ENCODE measurements at places on chromosomes 5 and 9. TPM values are rescaled to one million over a fixed set of nuclear protein-coding genes. Genes with fewer than 3 reads are reported as not detected.

GRCh38 chr5:16656561-16657191, 39.9 kb upstream of the RETREG1 start:
- no peak for DNase-seq

- DNase-seq = no peak
Observed at GRCh38 chr5:53974021-53974420, 336.4 kb downstream of the ARL15 start.

The ACSL6 gene
- total RNA-seq = 2.1 TPM

GRCh38 chr5:83964271-83964670, 243.6 kb upstream of the HAPLN1 start:
- DNase-seq = no peak

DNA sequence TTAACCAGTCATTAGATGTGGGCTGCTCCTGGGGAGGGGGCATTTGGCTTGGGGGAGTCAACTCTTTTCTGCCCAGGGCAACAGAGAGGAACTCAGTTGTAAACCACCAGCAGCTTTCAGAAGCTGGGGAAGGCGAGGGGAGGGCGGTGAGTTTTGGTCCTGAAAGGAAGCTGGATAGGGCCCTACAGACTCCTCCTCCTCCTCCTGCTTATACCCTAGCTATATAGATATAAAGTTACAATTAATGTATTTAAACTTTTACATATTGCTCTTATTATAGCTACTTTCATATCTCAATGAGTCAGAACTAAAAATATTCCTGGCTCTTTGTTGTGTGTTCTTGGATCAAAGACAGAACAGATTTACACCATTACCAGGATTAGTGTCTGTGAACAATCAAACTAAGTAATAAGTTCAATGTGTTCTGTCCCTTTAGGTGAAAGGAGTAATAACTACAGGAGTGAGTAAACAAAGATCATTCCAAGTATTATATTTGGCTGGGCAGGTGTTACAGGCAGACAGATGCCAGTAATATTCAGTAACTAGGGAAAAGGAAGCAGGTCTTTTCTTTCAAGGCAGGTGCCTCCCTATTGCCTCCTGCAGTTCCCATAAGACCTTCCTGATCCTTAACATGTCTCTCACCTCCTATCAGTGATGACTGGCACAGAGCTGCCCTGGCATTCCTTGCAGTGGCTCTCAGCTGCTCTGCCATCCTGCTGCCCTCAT, 20.5 kb upstream of the VPS13A start:
- DNase-seq = no peak

The KIAA1958 gene
- total RNA-seq = 9.6 TPM

The APBA1 gene
- 3.6 TPM for total RNA-seq

GRCh38 chr5:164319161-164319560, 813.7 kb downstream of the MAT2B start:
- DNase-seq = no peak

- DNase-seq = no peak
Observed at GRCh38 chr5:172724242-172725183, 46.5 kb downstream of the DUSP1 start.

GRCh38 chr9:136381311-136381710, 7.8 kb upstream of the CARD9 start:
- no peak for DNase-seq

- no peak for DNase-seq
Observed at GRCh38 chr5:107099506-107099905, 571.2 kb downstream of the EFNA5 start.

DNA sequence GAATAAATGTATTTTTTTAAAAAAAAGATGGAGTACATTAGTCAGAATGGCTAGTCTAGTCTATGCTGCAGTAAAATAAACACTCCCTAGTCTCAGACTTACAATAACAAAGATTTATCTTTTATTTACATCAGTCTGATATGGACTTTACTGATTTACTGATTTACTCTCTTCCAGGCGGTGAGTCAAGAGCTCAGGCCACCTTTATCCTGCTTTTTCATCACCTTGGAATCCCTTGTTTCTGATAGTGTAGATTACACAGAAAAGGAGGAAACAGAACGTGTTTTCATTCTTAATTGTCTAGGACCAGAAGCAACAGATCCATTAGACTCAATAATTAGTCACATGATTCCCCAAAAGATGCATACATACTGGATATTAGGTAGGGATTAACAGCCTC, 290.1 kb upstream of the TRPC7 start:
- no peak for DNase-seq

The LHX3 gene
- not detected for total RNA-seq

The EGR1 gene
- total RNA-seq = 51.1 TPM

DNA sequence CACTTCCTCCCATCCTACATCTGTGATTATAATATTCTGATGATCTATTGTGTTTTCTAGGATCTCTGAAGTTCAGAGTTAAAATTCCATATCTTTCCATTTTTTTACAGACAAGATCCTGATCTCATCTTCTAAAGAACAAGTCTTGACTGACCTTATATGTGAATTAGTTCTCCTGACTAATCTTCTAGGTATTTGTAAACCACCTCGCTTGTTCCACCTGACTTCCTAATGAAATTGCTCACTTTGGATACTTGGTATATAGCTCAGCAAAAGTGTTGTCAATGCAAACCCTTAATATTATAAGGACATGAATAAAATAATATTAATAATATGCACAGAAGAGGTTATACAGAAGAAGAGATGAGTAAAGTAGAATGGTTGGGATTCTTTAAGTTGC, 68.2 kb upstream of the NR4A3 start:
- DNase-seq = no peak

- no peak for DNase-seq
Observed at GRCh38 chr5:38426490-38426889, 130.0 kb downstream of the LIFR start.

GRCh38 chr9:101652601-101653175, 57.9 kb upstream of the PPP3R2 start:
- no peak for DNase-seq

GRCh38 chr5:17436350-17436749, 61.7 kb upstream of the TAF11L2 start:
- no peak for DNase-seq

The PRUNE2 gene
- 15.2 TPM for total RNA-seq

The DBH gene
- not detected for total RNA-seq

The ANKRD31 gene
- 0.33 TPM for total RNA-seq

DNA sequence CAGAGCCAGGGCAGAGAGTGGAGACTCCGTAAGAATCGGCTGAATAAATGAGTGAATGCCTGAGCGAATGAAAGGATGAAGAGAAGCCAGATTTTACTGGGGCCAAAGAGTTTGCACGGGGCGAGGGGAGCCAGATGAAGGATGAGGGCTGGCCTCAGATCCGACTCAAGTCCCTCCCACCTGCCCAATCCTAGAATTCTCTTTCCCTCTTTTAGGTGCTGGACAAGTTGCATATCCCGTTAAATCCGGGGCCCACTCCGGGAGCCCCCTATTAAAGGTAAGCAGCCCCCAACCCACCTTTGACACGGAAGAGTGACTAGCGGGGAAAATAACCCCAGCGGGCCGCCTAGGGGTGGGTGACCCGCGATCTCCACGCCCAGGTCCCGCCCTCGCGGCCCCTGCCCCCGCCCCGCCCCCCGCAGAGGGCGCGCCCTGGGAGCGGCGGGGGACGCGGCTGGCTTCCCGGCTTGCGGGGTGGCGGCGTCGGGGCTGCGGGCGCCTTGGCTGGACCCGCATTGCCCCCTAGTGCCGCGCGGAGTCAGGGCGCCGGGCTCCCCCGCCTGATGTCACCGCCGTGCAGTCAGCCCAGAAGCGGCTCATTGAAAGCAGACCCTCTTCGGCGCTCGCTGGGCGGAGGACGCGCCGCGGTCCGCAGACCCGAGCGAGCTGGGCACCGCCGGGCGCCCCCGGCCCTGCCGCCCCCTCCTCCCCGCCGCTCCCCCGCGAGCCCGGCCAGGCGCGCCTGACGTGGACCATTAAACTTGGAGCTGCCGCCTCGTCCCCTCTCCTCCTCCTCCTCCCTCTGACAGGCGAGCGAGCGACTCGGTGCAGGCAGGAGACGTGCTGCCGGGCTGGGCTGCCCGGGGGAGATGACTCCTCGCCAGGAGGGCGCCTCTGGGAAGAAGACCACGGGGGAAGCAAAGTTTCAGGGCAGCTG, at the start of gene ADRA1B:
Gene ADRA1B (plus strand): TSS at position 579 of the 937 bp plus-strand sequence. CDS start 424 bp downstream, outside the sequence.
- peak; percentile 60 for DNase-seq

DNA sequence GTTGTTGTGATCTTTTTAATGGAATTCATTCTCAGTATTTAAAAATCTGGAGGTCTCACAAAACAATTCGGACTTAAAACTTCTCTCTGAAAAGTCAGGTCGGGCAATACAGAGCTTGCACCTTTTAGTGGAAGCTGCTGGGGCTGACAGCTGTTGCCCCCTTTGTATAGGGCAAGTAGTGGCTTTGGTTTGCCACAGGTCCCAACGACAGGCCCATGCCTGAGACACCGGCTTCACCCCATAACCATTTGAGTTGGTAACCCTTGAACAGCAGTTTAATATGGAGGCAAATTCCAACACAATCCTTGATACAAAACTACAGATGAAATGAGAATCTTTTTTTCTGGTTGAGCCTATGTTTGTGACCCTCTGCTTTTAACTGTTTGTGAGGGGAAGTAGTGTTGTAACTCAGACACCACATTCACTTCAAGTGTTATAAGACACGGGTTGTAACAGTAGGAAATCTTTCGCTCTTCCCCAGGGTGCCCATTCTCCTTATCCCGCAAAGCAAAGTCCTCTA, 752 bp upstream of the GLRX start:
- DNase-seq = no peak

The UGT3A2 gene
- total RNA-seq = not detected

DNA sequence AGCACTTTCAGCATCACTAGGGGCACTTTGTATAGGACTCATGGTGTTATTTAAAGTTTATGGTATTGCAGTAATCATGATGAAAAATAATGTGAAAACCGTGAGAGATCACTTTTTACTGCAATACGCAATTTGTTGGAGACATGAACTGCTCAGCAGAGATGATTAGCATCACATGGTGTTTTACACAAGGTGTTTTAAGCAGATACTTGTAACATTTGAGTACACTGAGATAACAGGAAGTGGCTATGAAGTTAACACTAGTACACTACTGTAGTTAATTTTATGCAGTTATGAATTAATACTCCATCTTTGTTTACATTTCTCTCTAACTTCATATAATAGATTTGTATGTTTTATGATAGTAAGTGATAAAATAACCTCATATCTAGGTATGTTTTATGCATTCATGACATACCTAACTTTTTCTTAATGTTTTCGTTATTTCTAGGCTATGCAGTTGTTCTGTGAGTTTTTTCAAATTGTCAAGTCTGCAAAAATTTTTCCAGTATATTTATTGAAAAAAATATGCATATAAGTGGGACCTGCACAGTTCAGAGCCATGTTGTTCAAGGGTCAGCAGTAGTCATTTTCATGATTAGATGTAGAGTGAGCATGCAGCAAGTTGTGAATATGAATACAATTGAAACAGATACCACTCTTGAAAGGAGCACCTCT, 13.0 kb downstream of the SUB1 start:
- DNase-seq = no peak

The SHC3 gene
- total RNA-seq = 6.9 TPM

The SHISAL2B gene
- total RNA-seq = 0.99 TPM

The DCANP1 gene
- total RNA-seq = not detected

GRCh38 chr9:91360551-91361290, 997 bp downstream of the AUH start:
- no peak for DNase-seq

The OSMR gene
- total RNA-seq = 22.4 TPM

GRCh38 chr9:21331676-21332402, 3.4 kb downstream of the KLHL9 start:
- no peak for DNase-seq

DNA sequence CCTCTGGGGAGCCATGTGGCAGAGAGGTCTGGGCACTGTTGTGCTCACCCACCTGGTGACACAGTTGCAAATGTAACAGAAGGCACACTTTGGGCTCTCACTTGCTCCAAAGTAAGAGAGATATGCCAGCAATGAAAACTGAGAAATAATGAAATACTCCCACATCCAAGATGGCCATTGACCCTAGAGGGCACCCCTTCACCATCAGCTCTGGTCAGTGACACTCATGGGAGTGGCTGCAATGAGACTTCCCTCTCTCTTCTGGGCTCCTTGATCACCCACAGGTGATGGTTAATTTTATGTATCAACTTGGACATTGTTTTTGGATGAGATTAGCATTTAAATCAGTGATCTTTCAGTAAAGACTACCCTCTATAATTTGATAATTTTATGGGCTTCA, 248.4 kb downstream of the CDH12 start:
- DNase-seq = no peak

GRCh38 chr9:132418726-132419363, 8.8 kb downstream of the CFAP77 start:
- DNase-seq = no peak

DNA sequence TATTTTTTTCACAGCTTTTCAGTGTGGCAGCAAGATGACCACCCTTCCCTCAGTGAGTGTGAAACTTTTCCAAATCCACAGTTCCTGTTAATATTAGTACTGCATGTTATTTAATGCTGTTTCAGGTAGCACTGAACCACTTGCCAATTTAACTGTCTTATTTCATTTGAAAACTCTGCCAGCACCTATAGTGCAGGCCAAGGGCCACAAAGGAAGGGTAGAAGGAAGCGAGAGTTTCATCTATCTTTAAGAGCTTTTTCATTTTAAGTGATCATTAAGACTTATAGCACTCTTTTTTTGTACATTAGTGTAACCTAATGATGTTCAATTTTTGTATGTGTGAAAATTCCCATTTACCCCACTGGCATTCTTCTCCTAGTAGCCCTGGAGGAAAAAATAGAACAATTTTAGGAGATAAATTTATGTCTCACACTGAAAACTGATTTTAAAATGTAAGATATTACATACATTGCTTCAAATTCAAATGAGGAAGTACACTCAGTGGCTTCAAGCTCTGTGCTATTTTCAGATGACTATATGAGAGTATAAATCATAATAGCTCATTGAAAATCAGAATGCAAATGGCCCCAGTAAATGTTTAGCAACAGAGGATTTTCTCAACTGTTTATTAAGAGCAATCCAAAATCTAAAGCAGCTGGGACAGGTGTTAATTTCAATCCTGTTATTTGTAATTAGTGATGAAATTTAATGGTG, 820.5 kb downstream of the PTPRD start:
- DNase-seq = no peak

- DNase-seq = no peak
Observed at GRCh38 chr9:102700936-102701335, 294.2 kb upstream of the CYLC2 start.

- no peak for DNase-seq
Observed at GRCh38 chr9:96858018-96858573, 3.8 kb upstream of the ZNF782 start.

The ECM2 gene
- 6.5 TPM for total RNA-seq

DNA sequence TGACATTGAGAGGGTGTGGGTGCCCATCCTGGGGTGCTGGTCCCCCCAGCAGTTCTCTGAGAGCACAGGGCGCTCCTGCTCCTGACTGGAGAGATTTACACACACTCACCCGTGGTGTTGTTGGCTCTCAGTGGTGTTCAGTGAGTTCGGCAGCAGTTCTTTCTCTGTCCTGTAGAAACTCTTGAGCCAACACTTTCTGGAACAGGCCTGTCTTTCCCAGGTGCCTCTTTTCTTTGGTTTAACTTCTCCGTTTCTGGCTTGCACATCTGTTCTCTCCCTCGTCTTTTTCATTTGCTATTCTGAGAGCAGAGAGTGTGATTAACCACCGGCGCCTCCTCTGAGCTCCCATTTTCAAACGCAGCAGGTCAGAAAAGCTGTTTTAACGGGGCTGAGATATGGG, 284.5 kb downstream of the IRX2 start:
- DNase-seq = no peak

- DNase-seq = no peak
Observed at GRCh38 chr5:116858705-116859333, 284.2 kb upstream of the SEMA6A start.

GRCh38 chr9:113503613-113504211, 40.2 kb downstream of the RGS3 start:
- no peak for DNase-seq

The LCP2 gene
- 2.6 TPM for total RNA-seq

Data from body of pancreas (tissue), 4 donors.